ENCODE measurements at places on chromosomes 16 and 17.

- DNase-seq: peak; percentile 1
Observed at GRCh38 chr16:2686912-2687507, 4.7 kb downstream of the KCTD5 start.

DNA sequence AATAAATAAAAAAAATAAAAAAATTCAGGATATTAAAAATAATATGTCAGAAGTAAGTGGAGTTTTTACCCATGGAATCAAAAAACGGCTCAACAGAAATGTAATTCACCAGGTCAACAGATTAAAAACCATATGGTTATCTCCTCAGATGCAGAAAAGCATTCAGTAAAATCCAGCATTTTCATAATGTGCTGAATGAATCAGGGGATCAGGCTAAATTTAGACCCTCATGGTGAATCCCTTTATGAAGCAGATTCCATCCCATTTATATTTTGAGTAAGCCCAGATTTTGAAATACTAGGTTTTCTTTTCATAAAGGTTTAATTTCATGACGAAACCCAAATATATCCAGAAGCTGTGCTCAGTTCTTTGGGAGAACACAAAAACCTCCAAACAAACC, 84.4 kb downstream of the OR1D5 start:
- no peak for DNase-seq

DNA sequence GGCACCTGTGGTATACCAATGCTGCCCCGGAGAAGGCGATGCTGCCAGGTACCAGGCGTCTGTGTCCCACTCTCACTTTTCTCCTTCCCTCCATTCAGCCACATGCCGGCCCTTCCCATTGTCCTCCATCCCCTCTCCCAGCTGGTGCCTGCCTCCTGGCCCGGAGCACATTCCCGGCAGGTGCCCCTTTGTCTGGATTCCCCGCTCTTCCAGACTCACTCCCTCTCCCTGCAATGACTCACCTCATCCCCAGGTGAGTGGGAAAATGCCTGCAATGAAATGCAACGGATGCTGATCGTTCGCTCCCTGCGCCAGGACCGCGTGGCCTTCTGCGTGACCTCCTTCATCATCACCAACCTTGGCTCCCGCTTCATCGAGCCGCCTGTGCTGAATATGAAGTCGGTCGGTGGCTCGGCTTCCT, 10.4 kb upstream of the KDM6B start:
- DNase-seq: no peak

GRCh38 chr17:77542011-77542410, 401.2 kb downstream of the SEC14L1 start:
- DNase-seq: no peak

- DNase-seq: peak; percentile 77
Observed at GRCh38 chr17:79188048-79188447, 113.4 kb downstream of the ENGASE start.

DNA sequence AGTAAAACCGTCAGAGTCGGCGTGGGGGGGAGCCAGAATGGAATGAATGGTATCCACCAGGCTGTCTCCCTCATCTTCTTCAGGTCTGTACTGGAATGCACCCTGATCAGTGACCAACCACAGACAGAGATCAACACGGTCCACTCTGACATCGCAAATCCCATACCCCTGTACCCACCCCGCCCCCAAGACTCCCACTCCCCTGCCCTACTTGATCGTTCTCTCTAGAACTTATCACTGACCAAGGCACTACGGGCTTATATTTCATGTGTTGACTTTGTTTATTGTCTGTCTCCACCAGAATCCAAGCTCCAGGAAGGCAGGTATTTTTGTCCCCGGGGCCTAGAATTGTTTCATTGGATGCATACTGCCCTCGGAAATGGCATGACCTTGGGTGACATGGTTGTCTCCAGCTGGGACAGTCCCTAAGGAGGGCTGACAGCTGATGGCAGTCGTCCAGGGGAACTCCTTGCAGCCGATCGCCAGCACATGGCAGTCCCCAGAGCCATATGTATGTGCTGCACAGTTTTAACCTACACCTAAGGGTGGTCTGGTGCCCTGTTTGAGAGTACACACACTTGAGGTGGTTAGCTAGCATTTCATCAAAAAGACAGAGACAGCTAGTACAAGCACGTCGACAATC, 526 bp upstream of the MFSD6L start:
- no peak for DNase-seq

DNA sequence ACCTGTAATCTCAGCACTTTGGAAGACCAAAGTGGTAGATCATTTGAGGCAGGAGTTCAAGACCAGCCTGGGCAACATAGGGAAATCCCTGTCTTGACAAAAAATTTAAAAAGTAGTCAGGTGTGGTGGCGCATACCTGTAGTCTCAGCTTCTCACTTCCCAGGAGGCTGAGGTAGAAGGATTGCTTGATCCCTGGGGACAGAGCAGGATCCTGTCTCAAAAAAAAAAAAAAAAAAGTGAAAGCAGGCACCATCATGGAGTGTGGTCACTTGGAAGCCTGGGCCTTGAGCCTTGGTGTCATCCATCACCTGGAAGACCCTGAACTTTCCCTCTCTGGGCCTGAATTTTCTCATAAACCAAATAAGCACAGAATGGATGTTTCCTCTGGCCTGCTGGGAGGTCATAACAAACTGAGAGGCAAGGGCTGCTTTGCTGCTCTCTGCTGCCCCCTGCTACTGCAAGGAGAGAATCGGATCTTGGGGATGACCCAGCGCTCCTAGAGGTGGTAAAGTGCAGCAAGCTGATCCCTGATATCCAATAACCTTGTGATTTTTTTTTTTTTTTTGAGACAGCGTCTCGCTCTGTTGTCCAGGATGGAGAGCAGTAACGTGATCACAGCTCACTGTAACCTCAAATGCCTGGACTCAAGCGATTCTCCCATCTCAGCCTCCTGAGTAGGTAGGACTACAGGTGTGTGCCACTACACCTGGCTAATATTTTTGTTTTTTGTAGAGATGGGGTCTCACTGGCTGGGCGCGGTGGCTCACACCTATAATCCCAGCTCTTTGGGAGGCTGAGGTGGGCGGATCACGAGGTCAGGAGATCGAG, 75.9 kb upstream of the RNU2-1 start:
- no peak for DNase-seq

GRCh38 chr16:68090130-68090529, 5.0 kb downstream of the NFATC3 start:
- DNase-seq: no peak

DNA sequence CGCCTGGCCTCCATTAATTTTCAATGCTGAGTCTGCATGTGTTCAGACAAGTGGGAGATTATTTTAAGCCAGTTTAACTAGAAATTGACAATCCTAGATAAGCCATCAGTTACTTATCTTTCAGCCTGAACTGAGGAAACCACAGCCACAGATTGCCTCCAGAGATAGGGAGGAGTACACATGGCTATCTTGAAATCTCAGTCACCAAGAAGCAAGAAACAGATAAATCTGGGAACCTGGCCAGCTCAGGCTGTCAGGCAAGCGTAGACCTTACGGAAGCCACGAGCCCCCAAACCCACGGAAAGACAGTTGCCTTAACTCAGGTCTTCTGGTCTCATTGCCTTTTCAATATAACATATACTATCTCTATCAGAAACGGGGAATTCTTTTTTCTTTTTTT, 2.0 kb upstream of the GLG1 start:
- DNase-seq: no peak

- peak; percentile 55 for DNase-seq
Observed at GRCh38 chr17:19281161-19281560, 44.0 kb downstream of the EPN2 start.

DNA sequence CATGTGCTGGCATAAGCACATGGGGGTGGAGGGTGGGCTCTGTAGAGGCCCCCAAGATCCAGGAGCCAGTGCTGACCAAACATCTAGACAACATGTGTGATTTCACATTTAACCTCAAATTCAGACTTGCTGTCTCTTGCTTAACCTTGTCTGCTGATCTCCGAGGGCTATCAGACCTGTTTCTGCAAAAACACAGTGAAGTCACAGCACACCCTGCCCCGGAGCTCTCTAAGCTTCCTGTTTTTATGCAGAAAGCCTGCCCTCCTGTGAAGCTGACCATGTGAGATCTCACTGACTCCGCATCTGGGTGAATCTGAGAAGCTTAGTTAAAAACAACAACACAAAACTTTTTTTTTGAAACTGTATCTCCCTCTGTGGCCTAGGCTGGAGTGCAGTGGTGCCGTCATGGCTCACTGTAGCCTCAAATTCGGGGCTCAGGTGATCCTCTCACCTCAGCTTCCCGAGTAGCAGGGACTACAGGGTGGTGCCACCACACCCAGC, 6.6 kb upstream of the DPEP2 start:
- no peak for DNase-seq

DNA sequence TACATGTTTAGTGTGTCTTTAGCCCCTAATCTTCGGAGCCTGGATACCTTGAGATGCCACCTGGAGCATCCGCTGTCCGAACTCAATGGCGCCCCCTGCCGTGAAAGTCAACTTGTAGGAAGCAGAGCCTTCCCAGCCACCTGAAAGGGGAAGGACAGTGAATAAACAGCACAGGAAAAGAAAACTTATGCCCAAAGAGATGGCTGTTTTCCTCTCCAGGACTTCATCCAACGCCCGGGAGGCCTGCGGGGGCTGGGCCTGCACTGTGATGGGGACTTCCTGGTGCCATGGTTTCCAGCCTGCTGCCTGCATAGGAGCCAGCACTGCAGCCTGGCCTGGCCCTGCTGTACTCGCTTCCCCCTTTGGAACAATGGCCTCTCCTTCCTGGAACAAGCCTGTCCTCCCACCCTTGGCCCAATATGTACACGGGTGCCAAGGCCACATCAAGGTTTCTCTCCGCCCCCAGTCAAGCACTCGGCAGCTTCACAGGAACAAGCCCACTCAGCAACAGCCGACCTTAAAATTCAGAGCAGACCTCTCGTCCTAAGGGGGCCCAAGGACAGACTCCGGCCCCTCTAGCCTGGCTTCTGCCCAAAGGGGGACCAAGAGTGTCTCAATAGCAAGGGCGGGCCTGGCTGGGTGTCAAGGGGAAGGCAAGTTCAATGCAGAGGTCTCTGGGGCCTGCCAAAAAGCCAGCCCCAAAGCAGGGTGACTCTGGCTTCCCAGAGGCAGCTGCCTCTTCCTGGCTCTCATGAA, 4.5 kb upstream of the UNC13D start:
- DNase-seq: peak; percentile 54

GRCh38 chr16:505479-506245, 21.9 kb upstream of the CAPN15 start:
- no peak for DNase-seq

DNA sequence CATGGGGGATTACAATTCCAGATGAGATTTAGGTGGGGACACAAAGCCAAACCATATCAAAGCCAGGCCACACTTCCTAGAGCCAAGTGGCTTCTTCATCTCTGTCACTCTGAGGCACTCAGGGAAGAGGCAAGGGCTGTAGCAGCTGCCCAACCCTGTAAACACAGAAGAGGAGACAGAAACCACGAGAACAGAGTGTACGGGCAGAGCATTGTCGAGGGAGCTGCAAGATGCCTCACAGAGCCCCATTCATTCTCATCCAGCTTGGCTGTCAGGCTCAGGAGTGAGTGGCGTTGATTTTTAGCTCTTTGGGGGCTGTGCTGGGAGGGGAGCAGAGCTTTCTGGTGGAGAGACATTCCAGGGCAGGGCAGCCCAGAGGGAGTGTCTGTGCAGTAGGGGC, 117.2 kb upstream of the SALL1 start:
- no peak for DNase-seq

GRCh38 chr17:76076146-76076764, 1.7 kb downstream of the GALR2 start:
- DNase-seq: no peak

- DNase-seq: peak; percentile 53
Observed at GRCh38 chr17:62854098-62854680, 46.1 kb upstream of the MARCHF10 start.

DNA sequence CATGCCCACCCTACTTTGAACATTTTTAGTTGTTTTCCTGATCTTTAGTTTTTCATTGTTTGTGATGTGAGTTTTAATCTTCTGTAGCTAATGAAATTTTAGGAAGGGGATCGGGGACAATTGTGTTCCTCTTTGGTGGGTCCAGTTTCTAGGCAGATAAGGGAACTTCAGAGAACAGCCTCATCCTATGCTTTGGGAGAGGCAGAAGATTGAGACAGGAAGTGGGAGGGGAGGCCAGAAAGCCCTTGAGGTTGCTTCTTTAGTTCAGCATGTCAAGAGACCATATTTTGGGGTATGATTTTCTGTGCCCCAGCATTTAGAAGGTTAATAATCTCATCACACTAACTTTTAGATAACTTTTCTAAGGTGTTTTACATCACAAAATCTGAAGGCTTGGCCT, 191.0 kb downstream of the TANC2 start:
- DNase-seq: no peak

DNA sequence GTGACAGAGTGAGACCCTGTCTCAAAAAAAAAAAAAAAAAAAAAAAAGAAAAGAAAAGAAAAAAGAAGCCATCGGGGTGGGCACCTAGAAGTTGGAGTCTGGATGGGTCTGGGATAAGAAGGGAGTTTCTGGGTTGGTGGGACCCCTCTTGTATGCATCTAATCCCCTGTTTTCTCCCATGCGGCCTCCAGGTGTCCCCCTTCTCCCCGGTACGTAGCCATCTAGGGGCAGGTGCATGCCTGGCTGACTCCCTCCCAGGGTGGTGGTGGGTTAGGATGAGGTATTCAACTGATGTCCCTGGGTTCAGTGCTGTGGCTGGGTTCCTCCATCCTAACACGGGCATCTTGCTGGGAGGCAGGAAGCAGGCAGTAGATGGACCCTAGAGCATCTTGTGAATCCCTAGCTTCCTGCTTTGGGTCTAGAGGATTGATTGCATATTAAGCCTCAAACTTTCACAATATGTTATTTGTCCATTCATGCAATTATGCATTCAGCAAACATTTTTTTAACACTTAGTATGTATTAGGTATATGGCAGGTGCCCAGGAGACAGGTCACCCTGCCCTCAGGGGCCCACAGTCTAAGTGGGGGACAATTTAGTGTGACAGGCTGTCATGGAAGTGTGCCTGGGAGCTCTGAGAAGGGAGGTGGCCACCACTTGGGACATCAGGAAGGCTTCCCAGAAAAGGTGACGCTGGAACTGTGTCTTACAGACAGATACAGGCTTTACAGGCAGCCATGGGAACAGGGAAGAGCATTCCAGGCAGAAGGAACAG, 13.1 kb downstream of the FMNL1 start:
- DNase-seq: no peak

- peak; percentile 94 for DNase-seq
Observed at GRCh38 chr16:4392382-4393239, 21.0 kb downstream of the VASN start.

GRCh38 chr17:58605470-58605869, 86.4 kb downstream of the TEX14 start:
- DNase-seq: no peak

GRCh38 chr17:75114552-75115314, 5.0 kb downstream of the ARMC7 start:
- no peak for DNase-seq

DNA sequence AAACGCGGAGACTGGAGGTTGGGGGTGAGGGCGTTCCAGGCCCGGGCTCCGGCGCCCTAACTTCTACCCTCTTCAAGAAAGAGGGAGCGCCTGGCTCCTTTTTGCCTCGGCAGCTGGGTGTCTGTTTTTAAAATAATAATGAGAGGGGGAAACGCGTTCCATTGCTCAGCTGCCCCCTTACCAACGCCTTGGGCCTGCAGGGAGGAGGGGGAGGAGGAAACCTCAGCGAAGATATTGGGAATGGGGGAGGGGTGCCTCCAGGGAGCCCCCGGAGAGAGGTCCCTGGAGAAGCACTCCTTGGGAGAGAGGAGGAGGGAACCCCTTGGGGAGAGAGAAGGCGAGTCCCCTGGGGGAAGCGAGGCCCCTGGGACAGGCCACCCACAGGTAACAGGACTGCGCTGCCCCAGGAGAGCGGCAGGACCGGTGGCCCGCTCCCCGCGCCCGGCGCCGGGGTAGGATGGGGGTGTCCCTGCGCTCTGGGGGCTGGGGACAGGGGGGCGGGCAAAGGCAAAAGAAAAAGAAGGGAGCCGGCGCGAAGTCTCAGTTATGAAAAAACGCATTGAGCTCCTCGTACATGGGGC, 2.7 kb downstream of the NEUROD2 start:
- DNase-seq: no peak

GRCh38 chr16:47504599-47504998, 43.5 kb downstream of the PHKB start:
- DNase-seq: peak; percentile 4

All from GM03348 (cell line).